Ammon's horn (tissue), 1 donor: ENCODE measurements at places on chromosomes 5 and 9.

DNA sequence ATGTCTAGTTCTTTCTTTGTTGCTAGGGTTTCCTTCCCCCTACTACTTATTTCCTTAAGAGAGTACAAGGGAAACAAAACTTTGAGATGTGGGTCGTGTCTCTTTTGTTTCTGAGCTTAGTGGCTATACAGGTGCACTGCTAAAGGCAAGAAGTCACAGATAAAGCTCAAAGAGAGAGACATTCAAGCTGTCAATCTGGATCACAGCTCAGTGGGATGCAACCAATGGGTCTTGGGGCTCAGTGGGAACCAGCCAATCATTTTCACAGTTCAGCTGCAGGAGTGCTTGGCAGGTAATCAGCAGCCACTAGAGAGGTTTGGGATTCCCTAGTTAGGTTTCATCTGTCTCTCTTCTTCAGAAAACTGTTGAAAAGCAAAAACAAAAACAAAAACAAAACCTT is 135.4 kb upstream of the SGCD start:
- DNase-seq, result no peak

GRCh38 chr9:92133949-92134604 is 18.9 kb upstream of the SPTLC1 start:
- DNase-seq, result peak; percentile 86

GRCh38 chr5:137627293-137627692 is 108.6 kb downstream of the KLHL3 start:
- no peak for DNase-seq

GRCh38 chr5:1768283-1769000 is 31.2 kb downstream of the MRPL36 start:
- DNase-seq, result no peak

GRCh38 chr5:15513911-15514310 is 13.9 kb downstream of the FBXL7 start:
- DNase-seq, result no peak

DNA sequence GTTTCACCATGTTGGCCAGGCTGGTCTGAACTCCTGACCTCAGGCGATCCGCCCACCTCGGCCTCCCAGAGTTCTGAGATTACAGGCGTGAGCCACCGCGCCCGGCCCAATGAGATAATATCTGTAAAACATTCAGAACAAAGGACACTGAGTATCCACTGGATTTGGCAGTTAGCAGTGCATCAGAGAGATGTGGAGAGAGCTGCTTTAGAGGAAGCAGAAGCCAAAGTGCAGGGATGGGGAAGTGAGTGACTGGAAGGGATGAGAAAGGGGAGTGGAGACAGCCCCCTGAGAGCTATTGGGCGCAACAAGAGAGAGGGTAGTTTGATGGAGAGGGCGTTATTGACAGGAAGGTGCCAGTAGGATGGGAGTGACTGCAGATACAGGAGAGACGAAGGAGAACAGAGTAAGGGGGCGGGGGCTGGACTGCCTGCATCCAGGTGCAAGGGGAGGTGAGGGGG is 157.5 kb upstream of the SHB start:
- no peak for DNase-seq

GRCh38 chr9:5442400-5443011 is 4.8 kb upstream of the PLGRKT start:
- peak; percentile 85 for DNase-seq

DNA sequence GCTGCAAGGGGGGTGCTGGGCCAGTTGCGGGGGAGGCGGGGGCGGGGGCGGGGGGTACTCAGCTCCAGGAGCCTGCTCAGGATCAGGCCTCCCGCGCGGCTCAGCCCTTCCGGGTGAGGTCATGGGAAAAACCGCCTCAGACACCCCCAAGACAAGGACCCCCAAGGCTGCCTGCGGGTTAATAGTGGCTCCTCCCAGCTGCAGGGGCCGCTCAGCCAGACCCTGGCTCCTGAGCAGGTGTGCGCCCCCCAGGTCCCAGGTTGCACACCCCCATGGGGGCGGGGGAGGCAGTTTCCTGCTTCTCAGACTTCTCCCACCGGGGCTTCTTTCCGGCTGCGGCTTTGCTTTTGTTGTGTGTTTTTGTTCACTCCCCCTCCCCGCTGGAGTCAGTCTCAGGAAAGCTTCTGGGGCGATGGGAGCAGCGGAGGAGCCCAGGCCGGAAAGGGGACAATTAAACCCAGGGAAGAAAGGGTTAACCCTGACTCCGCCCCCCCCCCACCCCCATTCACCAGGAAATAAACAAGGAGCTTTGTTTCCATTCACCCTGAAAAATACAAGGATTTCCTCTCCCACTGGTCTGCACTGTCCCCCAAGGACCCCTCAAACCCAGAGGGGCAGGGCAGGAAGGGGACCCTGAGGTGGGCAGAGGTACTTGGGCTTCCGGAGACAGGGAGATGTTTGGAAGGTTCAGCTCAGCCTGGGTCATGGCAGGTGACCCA is 42.3 kb upstream of the NOTCH1 start:
- DNase-seq, result no peak

- DNase-seq, result no peak
These were observed 199.6 kb downstream of the ERCC6L2 start for GRCh38 chr9:96075111-96075510.

- DNase-seq, result peak; percentile 41
These were observed 40.6 kb downstream of the TMEM174 start for GRCh38 chr5:73213566-73213998.

DNA sequence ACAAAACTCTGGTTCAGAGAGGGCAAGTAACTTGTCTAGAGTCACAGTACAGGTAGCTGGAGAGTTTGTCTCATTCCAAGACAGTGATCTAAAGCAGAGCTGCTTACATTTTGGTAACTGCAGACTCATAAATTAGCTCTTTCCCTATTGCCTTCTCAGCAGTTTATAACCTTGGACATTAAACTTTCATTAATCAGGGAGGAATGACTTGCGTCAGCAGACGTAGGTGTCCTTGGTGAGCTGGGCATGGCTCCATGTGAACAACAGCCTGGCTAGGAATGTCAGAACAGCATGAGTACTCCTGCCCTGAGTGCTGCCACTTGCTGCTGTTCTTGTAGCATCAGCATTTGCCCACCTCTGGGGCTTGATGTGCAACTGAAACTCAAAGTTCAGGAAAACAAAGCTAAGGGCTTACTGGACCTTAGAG is 2.2 kb upstream of the ALDOB start:
- DNase-seq, result peak; percentile 18

DNA sequence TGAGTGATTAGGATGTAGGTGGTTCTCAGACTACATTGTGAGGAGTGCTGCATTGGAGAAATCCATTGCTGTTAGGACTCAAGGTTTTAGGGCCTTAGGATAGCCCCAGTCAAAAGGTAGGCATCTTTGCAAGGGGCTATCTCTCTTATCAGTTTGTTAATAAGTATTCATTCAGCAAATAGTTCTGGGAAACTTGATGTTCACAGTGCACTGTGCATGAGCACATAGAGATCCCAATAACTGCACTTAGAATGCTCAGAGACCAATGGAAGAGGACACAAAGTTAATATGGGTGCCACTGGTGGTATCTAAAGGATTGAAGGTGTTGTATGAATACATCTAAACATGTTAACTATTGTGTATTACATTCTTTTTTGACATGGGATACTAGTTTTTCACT is 131.4 kb downstream of the KIF4B start:
- DNase-seq, result no peak

DNA sequence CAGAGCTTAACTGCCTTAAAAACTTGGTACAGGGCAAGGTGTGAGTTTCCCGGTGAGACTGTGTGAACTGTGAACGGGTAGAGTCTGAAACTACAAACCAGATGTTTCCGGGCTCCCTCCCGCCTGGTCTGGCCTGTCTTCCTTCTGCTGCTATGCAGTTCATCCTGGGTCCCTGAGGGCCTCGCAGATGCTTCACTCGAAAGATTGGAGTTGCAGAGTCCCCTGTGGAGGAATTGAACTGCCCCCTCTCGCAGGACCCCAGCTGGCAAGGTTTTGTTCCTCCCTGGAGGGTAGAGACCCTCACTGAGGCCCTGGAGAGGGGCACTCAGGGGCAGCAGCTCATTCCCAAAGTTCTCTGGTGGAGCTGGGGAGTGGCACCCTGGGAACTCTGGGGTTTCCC is 533 bp downstream of the DCANP1 start:
- no peak for DNase-seq

DNA sequence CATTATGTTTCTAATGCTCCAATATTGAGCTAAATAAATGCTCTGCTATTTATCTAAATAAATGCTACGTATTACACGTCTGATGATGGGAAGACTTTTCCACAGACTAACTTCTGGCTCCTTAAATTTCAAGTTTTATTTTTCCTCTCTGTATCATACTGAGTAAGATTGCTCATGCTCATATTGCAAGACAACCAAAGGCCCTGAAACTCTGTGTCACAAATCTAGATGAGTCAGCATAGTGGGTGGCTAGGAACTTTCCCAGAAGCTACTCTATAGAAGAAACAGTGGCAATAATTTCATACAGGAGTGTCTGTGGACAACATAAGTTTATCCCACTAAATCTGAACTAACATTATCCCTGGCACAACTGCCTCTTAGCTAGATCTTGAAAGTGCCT is 53.0 kb upstream of the RFX3 start:
- DNase-seq, result no peak

DNA sequence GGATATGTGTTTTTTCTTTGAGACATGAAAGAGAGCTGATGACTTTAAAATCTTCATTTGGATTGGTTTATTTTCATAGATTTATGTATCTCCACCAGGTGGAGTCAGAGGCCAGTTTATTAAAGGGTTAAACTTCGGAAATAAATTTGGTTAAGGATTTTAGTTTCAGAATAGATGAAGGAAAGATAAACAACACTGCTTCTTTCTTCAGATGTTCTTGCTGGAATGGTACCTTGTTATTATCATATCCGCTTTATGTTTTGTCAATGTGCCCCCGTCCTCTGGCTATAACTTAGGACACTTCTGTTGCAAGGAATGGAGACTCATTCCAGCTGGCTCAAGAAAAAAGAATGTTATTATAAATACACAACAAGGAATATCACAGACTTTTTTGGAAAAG is 81.2 kb downstream of the ALDH1A1 start:
- DNase-seq, result no peak

DNA sequence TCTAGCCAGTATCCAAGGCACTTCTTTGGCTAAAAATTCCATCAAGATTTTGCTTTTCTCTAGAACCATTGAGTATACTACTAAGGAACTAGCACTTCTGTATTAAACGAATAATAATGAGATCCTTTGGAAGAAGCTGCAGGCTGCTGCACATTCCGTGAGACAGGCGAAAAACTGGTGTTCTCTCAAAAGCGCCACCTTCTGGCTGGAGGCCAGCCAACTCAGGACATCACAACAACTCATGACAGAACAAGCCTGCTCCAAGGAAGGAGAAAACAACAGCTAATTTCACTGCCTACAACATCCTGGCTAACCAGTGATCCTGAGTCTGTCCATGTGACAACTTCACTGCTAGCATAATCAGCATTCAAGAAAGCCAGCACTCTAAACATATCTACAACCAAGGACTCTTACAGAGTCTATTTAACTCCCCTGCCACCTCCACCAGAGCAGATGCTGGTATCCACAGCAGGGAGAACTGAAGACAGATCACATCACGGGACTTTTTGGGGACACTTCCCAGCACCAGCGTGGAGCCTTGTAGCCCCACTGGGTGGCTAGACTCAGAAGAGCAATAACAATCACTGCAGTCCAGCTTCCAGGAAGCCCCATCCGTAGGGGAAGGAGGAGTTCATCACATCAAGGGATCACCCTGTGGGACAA is 150.5 kb downstream of the YTHDC2 start:
- no peak for DNase-seq

DNA sequence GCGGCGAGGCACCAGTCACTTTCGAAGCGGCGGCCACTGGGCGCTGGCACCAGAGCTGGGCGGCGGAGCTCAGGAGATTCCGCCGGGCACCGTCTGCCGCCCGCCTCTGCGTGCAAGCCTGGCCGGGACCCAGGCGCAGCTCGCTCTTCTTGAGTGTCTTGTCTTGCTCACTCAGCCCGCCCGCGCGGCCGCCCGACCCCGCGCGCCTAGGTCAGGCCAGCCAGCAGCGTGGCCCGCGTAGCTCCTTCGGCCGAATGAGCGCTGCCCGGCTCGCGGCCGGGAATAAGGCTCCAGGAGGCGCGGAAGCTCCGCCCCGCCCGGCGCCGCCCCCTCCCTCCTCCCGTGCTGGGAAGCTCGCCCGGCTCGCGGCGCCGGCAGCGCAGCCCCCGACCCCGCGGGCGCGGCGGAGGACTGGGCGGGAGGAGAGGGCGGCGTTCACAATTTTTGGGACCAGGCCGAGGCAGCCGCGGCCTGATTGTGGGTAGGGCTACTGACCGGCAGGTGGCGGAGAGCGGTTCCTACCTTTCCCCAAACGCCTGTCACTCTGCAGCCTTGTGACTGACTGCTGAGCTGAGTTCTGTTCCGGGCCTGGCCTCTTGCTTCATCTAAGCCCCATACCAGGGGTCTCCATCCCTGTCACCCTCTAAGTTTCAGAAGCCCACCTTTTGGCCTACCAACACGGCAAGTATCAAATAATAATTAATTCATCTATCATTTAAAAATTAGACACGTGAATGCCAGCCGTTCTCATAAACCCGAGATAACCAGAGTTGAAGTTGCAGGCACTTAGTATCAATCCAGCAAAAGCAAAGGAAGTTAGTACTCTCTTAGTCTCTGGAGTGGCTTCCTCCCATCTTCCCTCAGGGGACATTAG is at the start of gene HBEGF:
Gene HBEGF, minus strand, starts transcription at position 256 of the 874 bp plus-strand sequence. CDS start 275 bp downstream, outside the sequence.
- DNase-seq, result peak; percentile 87
